ENCODE measurements at places on chromosomes 6 and 20.
A peak's percentile ranks its signal among the peaks of the same experiment; 100 is the strongest.

GRCh38 chr20:57383447-57384347, 7.5 kb upstream of the RBM38 start:
- DNase-seq = no peak

DNA sequence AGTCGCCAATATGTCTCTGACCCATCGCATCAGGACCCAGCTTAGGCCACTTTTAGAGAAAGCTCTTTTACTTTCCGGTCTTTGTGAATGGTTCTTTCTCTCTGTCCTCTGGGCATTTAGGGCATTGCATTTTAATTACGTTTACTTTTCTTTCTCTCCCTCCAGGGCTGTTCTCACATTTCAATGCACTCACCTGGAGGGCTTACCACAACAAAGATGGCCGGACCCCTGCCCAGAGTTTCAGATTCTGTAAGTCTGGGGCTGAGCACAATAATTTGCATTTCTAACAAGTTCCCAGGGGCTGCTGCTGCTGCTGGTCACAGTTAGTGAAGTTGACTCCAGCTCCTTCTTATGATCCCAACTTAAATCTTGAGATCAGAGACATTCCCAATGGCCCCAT, 3.0 kb downstream of the ANKRD66 start:
- no peak for DNase-seq

- DNase-seq = no peak
These were observed 235.8 kb downstream of the PHACTR1 start for GRCh38 chr6:12952318-12952717.

DNA sequence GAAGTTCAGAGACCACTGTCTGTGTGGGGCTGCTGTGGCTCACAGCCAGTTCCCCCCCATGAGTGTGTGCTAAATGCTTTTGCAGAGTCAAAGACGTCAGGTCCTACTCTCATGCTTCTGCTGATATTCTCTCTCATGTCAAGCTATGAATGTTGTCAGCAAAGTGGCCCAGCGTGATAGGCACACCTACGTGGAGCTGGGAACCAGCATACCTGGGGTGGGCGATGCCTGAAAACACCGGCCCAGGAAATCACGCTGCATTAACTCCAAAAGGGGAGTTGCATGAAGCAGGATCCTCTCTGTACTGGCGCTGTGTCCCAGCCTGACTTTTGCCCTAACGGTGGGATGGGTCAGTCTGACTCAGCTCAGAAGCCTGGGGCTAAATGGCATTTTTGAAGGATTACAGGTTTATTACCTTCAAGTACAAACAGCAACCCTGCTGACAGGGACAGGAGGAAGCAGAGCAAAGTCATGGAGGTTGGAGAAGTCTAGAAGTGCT, 9.0 kb upstream of the MRPS10 start:
- DNase-seq = no peak

GRCh38 chr6:158816803-158817727, 2.1 kb downstream of the EZR start:
- peak; percentile 30 for DNase-seq

DNA sequence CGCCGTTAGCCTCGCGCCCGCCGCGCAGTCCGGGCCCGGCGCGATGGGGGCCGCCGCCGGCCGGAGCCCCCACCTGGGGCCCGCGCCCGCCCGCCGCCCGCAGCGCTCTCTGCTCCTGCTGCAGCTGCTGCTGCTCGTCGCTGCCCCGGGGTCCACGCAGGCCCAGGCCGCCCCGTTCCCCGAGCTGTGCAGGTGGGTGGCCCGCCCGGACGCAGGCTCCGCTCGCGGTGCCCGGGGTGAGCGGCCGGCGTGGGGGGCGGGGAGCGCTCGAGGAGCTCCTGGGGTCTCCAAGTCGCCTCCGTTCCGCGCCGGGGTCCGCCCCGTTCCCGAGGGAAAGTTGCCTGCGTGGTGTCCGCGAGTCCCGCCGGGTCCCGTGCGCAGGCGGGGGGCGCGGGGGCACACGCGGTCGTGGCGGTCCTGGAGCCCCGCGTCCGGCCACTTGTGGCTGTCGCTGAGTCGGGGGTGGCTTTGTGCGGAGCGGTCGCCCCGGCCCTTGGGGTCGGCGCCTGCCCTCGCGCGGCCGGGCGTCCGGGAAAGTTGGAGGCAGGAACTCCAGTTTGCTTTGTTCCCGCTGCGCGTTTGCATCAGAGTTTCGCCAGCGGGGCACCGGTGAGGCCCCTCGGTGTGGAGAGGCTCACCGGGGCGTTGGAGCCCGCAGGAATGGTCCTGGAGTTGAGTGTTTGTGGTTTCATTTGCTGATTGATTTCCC, 476 bp downstream of the IGF2R start:
- peak; percentile 60 for DNase-seq

GRCh38 chr20:54088430-54088829, 18.0 kb upstream of the BCAS1 start:
- no peak for DNase-seq

DNA sequence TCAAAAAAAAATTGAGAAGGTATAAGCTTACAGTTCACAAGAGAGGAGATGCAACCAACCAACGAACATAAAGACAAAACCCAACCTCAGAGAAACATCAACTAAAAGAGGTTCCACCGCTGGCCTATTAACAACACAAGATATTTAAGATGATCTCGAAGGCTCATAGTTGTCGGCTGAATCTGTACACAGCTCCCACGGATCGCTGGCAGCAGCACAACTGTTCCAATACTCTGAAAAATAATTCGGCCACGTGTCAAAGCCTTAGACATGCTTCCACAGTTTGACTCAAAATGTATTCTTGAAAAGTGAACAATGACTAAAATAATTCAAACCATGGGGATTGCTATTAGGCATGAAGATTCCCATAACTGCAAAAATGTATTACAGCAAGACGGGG, 13.7 kb downstream of the EXOC2 start:
- DNase-seq = no peak

GRCh38 chr20:37528446-37529213, 954 bp upstream of the BLCAP start:
- DNase-seq = no peak

DNA sequence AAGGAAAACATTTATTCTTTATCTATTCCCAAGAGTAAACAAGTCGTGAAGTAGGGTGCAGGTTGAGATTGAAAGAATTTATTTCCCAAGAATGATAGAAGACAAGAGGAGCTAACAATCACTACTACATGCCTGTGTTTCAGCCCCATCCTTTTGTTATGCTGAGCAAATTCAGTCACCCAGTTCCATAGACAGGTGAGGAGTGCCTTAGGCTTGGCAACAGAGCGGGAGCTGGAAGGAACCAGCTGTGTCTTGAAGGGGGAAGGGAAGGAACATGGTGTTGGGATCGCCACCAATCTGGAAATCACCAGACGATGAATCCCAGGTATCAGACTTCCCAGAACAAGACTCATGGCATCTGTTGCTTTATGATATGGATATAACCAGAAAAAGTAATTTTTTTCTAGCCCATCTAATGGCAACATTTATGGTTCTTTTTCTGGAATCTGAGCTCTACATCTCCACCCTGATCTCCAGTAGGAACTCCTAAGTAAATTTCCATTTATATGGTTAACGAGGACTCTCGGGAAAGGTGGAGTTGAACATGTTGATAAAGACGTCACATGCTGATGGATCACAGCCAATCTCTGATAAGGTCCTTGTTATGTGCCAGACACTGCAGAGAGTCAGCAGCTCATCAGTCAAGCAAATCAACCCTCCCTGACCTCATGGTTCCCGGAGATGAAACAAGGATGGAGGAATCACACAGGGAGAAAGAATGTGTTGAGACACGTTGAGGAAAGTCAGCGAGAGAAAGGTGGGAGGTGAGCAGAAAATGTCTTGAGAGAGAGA, 344.9 kb downstream of the SMOC2 start:
- DNase-seq = no peak

- DNase-seq = no peak
These were observed 44.5 kb upstream of the CLDN20 start for GRCh38 chr6:155219299-155219698.

- no peak for DNase-seq
These were observed 567 bp downstream of the HS3ST5 start for GRCh38 chr6:114342086-114342825.

All from activated T-cell treated with anti-CD3 and anti-CD28 coated beads, Interleukin-2, amount 50 U/mL, for 72 hours (primary cell).